ENCODE measurements at places on chromosomes 1 and 21. TPM values are rescaled to one million over a fixed set of nuclear protein-coding genes. Genes with fewer than 3 reads are reported as not detected.

The SYDE2 gene
- 104 TPM for total RNA-seq

The CALML6 gene
- not detected for total RNA-seq

The APOBEC4 gene
- not detected for total RNA-seq

The IL23R gene
- total RNA-seq, result not detected

- H3K4me1 ChIP-seq, result peaks cover 44% of the 10 kb centered on the region
- peaks cover 62% of the 10 kb centered on the region for H3K36me3 ChIP-seq
- peak overlapping the region; percentile 81 for H3K27ac ChIP-seq
- H3K4me3 ChIP-seq, result no peak overlapping the region
- no peaks in the 10 kb centered on the region for H3K27me3 ChIP-seq
These were observed 48.2 kb downstream of the COQ8A start for GRCh38 chr1:226988334-226988666.

GRCh38 chr1:44223187-44223610 lies 9.9 kb downstream of the DMAP1 start:
- DNase-seq, result no peak
- no peaks in the 10 kb centered on the region for H3K27me3 ChIP-seq
- no peaks in the 10 kb centered on the region for H3K4me1 ChIP-seq
- H3K27ac ChIP-seq, result no peak overlapping the region
- peaks cover 30% of the 10 kb centered on the region for H3K36me3 ChIP-seq
- H3K4me3 ChIP-seq, result no peak overlapping the region

DNA sequence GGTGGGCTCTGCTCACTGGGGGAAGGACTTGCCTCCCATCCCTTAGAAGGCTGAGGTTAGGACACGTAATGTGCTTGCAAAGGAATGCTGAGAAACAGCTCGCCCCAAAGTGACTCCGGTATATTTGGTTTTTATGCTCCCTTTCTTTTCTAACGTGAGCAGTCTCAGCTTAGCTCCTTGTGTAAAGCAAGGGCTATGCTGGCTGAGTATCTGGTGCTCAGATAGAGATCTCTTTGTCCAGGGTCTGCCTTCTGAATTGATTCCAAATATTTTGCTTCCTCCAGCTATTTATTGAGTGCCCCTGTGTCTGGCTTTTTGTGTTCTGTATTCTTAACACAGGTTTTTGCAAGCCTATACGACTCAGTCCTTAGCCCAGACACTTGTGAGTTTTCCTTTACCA lies 94.5 kb upstream of the ARTN start:
- peak overlapping the region; percentile 7 for H3K4me3 ChIP-seq
- peaks cover 33% of the 10 kb centered on the region for H3K36me3 ChIP-seq
- no peaks in the 10 kb centered on the region for H3K27me3 ChIP-seq
- H3K4me1 ChIP-seq, result peaks cover 60% of the 10 kb centered on the region
- no peak for DNase-seq
